Panc1 (cell line): ENCODE measurements at places on chromosomes 1 and 21. TPM values are rescaled to one million over a fixed set of nuclear protein-coding genes. Genes with fewer than 3 reads are reported as not detected.

AGRN gene
- 153 TPM for total RNA-seq

OR2M4 gene
- not detected for total RNA-seq

FALEC gene
- total RNA-seq: 1.0 TPM

PKP1 gene
- 0.44 TPM for total RNA-seq

SLC16A4 gene
- total RNA-seq: 0.46 TPM

LPGAT1 gene
- 85.4 TPM for total RNA-seq

CCDC185 gene
- total RNA-seq: not detected

SYNC gene
- total RNA-seq: 1.3 TPM
